Central memory CD8-positive, alpha-beta T cell (primary cell): ENCODE measurements at places on chromosomes 12 and 14.

DNA sequence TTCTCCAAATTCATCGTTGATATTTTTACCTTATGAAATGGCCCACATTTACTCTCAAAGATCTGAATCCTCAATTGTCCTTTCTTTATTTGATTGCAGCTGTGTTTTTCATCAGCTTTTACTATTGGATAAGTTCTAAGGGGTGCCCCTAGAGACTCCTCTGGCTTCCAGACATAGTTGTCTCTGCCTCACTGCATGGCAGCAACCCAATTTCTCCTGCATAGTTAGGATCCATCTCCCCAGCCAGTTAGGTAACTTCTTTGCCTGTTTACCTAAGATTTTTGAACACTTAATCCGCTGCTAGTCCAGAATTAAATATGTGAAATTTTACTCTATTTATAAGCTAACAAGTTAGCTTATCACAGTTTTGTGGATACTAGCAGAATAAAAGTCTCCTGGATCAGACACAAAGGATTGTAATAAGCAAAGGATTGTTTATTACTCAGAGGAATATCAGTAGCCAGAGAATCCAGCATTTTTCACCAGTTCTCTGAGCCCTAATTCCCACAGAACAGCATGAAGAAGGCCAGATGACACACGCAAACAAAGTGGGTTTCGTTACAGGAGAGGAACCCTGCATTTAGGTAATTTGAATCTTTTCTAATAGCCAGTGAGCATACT is 101.1 kb downstream of the BBS10 start:
- DNase-seq: no peak

DNA sequence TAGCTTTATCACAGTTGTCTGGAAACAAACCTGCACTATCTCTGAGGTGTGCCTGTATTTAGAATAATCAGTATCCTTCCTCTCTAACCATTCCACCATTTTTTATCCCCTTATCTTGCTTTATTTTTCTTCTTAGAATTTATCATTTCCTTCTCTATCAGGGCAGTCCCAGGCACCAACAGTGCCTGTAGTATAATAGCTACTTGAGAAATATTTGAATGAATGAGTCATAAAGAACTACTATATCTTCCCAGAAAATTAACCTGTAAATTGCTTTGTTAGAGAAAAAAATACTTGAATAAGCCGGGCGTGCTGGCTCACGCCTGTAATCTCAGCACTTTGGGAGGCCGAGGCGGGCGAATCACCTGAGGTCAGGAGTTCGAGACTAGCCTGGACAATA is 21.2 kb upstream of the FOXJ2 start:
- DNase-seq: no peak

GRCh38 chr12:26143291-26143690 is 18.5 kb upstream of the BHLHE41 start:
- no peak for DNase-seq

DNA sequence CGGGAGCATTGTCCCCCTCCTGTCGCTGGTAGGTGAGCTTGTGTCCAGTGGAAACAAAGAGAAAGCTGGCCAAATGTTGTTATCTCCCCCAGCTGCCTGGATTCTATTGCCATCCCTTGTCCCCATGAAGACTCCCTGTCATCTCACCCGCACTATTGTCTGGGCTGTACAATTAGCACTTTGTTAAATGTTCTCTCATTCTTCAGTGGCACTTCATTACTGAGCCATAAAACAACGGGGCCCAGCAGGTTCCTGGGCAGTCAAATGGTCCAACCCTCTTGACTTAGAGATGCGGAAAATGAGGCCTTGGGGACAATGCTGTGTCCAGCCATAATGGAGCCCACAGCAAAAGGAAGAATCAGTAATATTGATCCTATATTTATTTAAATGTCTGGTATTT is 13.2 kb upstream of the COL2A1 start:
- no peak for DNase-seq

DNA sequence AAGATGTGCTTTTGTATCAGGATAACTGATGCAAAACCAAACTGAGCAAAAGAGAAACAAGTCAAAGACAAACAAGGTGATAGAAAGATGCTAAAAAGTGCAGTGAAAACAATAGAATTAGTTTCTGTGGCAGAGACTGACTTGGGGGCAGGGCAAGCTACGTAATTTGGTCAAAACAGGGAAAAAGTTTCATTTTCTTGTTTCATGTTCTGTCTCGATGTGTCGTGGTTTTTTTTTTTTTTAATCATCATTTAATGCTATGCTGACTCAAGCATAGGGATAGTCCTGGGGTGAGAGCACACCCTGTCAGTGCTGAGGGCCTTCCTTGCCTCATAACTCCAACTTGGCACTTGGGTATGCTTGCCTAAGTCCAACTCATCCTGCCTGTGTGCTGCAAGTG is 144.1 kb upstream of the PTPRQ start:
- no peak for DNase-seq

GRCh38 chr12:24795699-24796347 is 153.1 kb downstream of the BCAT1 start:
- no peak for DNase-seq

GRCh38 chr14:99326041-99326710 is 54.2 kb upstream of the BCL11B start:
- no peak for DNase-seq

DNA sequence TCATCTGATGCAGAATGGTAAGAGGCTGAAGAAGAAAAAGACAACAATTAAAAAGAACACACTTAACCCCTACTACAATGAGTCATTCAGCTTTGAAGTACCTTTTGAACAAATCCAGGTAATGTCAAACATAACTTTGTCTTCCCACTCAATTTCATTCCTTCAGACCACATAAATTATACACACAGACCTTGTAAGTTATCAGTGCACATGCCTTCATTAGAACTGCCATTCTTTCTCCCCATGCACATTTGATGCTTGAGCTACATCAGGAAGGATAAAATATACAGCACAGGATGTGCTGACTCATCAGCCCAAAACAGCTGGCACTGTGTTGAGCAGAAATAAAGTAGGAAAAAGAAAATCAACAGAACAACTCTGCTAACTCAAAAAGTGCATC is 246.7 kb downstream of the PAWR start:
- DNase-seq: no peak

DNA sequence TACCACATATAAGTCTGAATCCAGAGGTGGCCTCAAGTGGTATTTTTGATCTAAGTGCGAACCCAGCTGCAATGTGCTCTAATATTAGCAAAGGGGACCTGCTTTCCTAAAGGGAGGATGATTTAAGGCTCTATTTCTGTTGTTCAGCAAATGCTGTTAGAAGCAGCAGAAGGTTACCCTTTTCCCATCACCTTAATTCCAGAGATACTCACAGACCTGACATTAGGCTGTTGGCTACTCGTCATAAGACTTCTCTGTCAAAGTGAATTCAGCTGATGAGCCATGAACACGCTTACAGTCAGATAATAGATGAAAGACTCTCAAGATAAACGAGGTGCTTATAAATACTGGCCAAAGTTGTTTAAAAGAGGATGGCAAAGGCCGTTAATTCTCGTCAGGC is 308.7 kb upstream of the DDHD1 start:
- no peak for DNase-seq

- DNase-seq: no peak
Measured at GRCh38 chr12:28794211-28794610, 354.9 kb upstream of the FAR2 start.

GRCh38 chr12:71475280-71475679 is 35.7 kb downstream of the LGR5 start:
- no peak for DNase-seq

- DNase-seq: no peak
Measured at GRCh38 chr12:54051874-54052437, 1.7 kb upstream of the HOXC4 start.

DNA sequence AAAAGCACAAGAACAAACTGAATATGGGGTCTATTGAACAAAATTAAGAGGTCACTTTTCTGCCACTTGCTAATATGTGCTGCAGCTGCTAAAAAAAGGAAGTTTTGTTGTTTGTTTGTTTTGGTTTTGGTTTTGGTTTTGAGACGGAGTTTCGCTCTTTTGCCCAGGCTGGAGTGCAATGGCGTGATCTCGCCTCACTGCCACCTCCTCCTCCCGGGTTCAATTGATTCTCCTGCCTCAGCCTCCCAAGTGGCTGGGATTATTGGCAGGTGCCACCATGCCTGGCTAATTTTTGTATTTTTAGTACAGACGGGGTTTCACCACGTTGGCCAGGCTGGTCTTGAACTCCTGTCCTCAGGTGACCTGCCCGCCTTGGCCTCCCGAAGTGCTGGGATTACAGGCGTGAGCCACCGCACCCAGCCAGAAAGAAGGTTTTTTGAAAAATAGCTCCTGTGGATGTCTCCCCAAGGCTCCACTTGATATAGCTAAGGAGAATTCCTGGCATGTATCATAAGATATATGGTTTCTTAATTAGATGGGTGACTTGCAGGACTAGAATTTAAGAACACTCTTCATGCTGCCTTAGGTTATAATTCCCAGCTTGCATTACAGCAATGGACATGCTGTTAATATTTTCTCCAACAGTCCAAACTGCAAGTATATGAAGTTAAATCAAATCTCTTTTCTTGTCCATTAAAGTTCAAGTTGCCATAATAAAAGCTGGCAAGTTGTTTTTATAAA is 237.6 kb upstream of the AMIGO2 start:
- DNase-seq: no peak

GRCh38 chr12:72178871-72179270 is 93.3 kb upstream of the TRHDE start:
- DNase-seq: no peak

- no peak for DNase-seq
Measured at GRCh38 chr14:35335388-35336092, 43.4 kb downstream of the PSMA6 start.

- DNase-seq: no peak
Measured at GRCh38 chr12:28388879-28389278, 198.6 kb downstream of the CCDC91 start.

- DNase-seq: no peak
Measured at GRCh38 chr12:102487226-102487625, 6.9 kb upstream of the IGF1 start.

DNA sequence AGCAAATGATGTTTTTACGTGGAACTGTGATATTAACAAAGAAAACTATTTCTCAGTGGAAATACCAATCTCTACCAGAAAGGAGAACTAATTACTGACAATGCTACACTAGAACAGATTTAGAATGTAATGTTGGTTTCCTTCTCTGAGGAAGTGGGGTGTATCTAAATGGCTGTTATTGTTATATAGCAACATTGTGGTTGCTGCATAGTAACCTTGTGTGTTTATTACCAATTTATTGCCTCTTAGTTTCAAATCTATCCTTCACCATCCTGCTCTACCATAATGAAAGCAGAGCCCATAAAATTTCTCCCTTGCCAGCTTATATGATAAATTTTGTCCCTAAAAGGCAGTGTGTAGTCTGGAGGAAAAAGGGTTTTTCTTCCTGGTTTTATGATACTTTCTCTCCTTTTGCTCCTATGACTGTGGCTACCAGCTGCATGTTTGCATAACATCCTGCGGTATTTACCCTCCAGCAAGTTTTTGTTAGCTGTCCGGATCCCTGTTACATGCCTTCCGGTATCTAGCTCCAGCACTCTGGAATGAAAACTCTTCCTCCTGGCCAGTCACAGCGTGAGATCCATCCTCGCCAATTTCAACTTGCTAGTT is 5.7 kb upstream of the KLRK1 start:
- peak; percentile 41 for DNase-seq

- no peak for DNase-seq
Measured at GRCh38 chr14:61355892-61356325, 34.5 kb downstream of the PRKCH start.

DNA sequence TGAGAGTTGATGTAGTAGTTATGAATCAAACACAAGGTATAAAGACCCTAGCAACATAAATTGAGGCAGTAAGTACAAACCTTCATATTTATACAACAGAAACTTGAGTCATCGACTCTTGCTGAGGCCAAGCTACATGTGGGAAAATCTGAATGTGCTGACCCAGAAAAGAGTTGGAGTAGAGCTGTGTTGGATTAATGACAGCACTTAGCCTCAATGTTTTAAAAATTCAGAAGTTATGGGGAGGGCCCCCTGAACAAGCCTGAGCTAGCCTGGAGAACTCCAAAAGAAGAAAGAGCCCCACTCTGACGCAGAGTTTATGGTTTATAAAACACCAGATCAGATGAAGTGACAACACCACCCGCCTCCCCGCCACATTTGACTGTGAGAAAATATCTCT is 100.0 kb downstream of the DUSP6 start:
- DNase-seq: no peak

DNA sequence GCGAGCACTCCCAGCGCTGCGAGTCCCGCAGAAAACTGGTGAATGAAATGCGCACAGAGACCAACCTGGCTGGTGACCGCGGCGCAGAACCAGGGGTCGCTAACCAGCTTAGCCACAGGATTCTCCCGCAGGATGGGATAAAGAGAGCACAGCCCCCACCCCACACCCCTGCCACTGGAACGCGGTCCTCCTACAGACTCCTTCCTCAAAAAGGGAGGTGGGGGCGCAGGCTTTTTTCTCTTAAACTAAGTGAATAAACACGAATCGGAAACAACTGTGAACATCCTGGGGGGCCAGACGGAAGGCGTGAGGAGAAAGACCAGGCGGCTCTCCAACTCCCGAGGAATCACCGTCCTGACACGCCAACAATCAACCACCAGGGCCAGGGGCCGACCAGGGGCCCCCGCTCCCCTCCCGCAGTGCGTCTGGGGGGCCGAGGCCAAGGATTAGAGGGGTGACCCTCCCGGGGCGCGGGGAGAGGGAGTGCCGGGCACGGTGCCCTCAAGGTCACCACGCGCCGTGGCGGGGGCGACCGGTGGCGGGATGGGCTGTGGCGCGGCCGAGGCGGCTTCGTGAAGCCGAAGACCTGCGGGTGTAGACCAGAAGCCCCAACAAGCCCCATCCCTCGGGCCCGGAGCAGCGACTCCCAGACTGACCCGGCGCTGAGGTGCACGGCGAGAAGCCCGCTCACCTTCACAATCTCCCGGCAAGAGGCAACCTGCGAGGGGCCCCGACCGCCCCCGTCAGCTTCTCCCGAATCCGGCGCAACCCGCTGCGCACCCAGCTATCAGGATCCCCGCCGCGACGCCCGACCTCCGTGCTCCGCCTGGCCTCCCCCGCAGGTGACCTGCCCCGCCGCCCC is 704 bp downstream of the ATP2B1 start:
- peak; percentile 40 for DNase-seq

GRCh38 chr14:63203618-63204406 is 431 bp upstream of the RHOJ start:
- DNase-seq: no peak

DNA sequence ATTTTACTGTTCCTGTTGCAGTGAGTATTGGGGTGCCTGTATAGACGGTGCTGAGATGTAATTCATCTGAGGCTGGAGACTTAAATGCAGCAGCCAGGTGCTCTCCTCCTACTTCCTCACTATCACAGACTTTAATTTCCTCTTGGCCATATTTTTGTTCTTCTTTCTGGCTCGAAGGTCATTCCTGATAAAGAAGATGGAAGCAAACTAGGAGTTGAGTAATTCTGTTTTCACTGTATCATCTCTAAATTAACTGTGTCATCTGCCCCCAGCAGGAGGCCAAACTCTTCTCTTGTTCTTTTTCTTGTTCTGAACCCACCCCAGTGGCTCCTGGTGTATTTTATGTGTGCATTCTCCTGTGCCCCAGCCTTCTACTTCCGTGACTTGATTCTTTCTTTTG is 141.7 kb upstream of the ARHGAP5 start:
- no peak for DNase-seq

DNA sequence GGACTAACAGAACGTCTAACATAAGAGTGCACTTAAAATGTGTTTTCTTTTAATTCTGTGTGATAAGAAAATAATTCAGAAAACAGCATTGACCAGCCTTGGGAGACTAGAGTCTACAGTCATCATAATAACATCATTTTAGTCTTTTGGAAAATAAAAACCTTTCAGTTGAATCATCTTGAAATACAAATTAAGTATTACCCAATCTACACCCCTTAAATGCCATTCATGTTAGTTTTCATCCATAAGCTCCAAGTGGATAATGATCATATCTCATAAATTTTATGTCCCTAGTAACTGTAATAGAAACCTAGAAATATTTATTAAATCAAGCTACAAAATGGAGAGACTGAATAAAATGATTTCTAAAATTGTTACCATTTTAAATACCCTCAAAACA is 32.4 kb downstream of the EPS8 start:
- DNase-seq: no peak
